Smooth muscle cell of the coronary artery (primary cell): ENCODE measurements at places on chromosomes 7 and 10. TPM values are rescaled to one million over a fixed set of nuclear protein-coding genes. Genes with fewer than 3 reads are reported as not detected.

CSTF2T gene
- 16.4 and 29.5 TPM in 2 replicates for total RNA-seq

BAG3 gene
- 2.5 and 12.1 TPM in 2 replicates for total RNA-seq

AMPH gene
- 0.23 and 3.9 TPM in 2 replicates for total RNA-seq

LRRC18 gene
- not detected in 2 replicates for total RNA-seq

FOXP2 gene
- 0.08 and 5.6 TPM in 2 replicates for total RNA-seq

TMEM176A gene
- total RNA-seq: under 0.01 TPM in 1 of 2 replicates, not detected in the other

SLC13A1 gene
- not detected in 2 replicates for total RNA-seq

GDF2 gene
- total RNA-seq: not detected in 2 replicates

ATG9B gene
- 0.23 TPM in 1 of 2 replicates, not detected in the other for total RNA-seq

PAX4 gene
- not detected in 2 replicates for total RNA-seq

PYROXD2 gene
- 7.3 and 16.7 TPM in 2 replicates for total RNA-seq

EMX2 gene
- 0.08 and 4.1 TPM in 2 replicates for total RNA-seq

HOXA6 gene
- not detected in 2 replicates for total RNA-seq

THNSL1 gene
- total RNA-seq: 1.9 and 3.5 TPM in 2 replicates

IQUB gene
- total RNA-seq: 0.30 and 0.35 TPM in 2 replicates

FRA10AC1 gene
- total RNA-seq: 3.6 and 4.1 TPM in 2 replicates

ADCYAP1R1 gene
- total RNA-seq: 0.35 TPM in 1 of 2 replicates, not detected in the other

ATOH7 gene
- total RNA-seq: not detected in 2 replicates

C1QL3 gene
- total RNA-seq: not detected in 2 replicates

BEND7 gene
- 2.3 and 3.2 TPM in 2 replicates for total RNA-seq

MYL10 gene
- total RNA-seq: not detected in 2 replicates

CACUL1 gene
- 17.8 and 48.1 TPM in 2 replicates for total RNA-seq
